ENCODE measurements at places on chromosomes 3 and 15.

- DNase-seq, result no peak
Measured at GRCh38 chr15:87648278-87648677, 608.3 kb downstream of the NTRK3 start.

DNA sequence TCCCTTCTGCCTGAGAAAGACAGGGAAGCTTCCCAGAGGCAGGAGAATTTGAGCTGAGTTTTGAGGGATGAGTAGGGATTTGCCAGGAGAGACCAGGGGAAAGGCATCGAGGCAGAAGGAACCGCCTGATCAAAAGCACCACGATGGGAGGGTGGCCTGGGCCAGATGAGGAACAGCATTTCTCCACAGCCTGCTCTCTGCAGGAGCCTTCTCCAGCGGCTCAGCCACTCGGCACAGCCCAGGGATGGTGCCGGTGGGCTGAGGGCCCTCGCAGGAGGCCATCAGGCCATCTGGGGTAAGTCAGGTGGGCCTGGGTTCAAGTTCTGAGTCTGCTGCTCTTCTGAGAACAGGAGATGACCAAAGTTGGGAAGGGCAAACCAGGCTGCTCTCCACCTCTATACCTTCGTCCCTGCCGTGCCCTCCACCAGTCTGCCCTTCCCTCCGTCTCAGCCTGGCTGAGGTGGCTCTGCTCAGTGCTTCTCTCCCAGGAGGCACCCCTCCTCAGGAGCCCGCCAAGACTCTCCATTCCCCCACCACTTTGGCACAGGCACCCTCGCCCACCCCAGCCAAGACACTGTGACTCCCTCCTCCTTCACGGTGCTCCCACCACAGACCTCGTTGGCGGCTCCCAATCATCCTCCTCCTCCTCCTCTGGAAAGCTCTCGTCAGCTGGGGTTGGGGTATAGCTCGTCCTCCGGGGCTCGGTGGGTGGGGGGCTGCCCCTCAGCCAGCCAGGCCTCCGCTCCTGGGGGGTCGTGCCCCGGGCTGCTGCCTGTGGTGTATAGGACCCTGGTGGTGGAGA, 34.9 kb downstream of the GRIP2 start:
- DNase-seq, result peak; percentile 27

DNA sequence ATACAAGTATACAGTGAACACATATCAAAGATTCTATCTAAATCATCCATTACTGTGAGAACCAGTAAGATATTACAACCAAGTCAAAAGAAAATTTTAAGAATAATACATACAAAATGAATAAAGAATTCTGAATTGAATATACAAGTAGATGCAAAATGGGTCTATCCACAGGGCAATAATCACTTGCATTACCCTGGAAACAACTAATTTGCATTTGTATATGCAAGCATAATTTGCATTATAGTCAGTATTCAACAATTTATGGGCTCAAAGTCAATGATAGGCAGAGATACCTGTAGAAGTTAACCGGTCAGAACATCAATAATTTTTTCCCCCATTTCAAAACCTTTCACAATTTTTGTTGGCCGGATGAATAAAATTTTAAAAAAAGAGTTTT, 512.2 kb upstream of the ALCAM start:
- DNase-seq, result no peak

DNA sequence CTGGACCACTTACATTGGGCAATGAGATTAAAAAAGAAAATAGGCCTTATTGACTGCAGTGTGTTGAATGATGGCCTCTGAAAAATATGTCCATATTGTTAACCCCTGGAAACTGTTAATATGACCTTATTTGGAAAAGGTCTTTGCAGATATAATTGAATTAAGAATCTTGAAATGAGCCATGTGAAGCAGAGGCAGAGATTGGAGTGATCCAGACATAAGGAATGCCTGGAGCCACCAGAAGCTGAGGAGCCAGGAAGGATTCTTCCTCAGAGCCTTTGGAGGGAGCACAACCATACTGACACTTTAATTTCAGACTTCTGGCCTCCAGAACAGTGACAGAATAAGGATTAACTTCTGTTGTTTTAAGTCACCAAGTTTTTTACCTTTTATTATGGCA, 510.4 kb upstream of the AGTR1 start:
- no peak for DNase-seq

- no peak for DNase-seq
Measured at GRCh38 chr3:170244576-170244975, 22.4 kb downstream of the PRKCI start.

- DNase-seq, result no peak
Measured at GRCh38 chr3:111970376-111970775, 8.4 kb upstream of the ABHD10 start.

GRCh38 chr3:126450744-126451143, 24.9 kb downstream of the ZXDC start:
- DNase-seq, result no peak

- no peak for DNase-seq
Measured at GRCh38 chr3:111392894-111393398, 149.1 kb upstream of the CD96 start.

GRCh38 chr3:194736277-194736895, 50.7 kb downstream of the FAM43A start:
- no peak for DNase-seq

GRCh38 chr15:74415966-74416916, 17.5 kb downstream of the SEMA7A start:
- DNase-seq, result no peak

DNA sequence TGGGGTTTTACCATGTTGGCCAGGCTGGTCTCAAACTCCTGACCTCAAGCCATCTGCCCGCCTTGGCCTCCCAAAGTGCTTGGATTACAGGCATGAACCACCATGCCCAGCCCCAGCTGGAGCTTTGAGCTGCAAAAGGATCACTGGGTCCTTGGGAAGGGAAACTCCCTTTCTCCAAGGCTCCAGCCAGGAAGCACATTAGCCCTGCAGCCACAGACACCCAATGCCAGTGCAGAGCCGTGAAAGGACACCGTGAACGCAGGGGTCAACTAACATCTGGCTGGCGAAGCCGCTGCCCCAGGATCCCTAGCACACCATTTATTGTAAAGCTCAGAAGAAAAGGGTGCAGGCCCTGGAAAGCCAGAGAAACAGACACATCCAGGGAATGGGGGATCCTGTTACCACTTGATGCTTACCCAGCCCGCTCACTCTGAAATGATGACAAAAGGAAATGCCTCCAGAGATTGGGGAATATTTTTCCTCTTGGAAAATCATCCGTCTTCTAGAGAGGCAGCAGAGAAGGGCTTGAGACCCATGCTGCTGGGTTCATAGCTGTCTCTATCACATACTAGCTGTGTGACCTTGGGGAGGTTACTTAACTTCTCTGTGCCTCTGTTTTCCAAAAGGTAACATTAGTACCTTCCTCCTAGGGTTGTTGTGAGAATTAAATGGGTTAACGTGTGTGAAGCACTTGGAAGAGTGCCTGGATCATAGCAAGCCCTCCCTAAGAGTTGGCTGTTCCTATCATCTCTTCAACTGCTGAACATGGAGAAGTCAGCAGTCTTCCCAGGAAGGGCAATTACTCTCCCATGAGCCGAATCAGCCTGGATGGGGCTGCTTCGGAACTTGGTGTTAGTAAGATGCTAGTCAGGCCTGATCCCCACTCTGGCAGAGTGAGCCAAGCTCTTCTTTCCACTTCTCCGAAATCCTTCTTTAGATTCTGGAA, 40.8 kb downstream of the LMCD1 start:
- DNase-seq, result peak; percentile 44

DNA sequence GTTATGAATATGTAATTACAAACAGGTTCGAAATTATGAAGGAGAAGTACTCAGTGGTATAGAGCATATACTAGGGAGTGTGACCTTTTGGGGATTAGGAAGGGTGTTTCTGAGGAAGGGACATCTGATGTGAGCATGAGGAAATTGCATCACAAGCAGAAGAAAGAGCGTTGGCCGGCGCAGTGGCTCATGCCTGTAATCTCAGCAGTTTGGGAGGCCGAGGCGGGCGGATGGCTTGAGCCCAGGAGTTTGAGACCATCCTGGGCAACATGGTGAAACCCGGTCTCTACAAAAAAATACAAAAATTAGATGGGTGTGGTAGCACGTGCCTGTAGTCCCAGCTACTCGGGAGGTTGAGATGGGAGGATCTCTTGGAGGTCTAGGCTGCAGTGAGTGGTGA, 6.9 kb downstream of the CMTM7 start:
- no peak for DNase-seq

- DNase-seq, result no peak
Measured at GRCh38 chr3:158395421-158395820, 175.6 kb upstream of the MLF1 start.
